ENCODE measurements at places on chromosomes 2 and 18.

- no peak for DNase-seq
These were observed 68.3 kb upstream of the ZNF397 start for GRCh38 chr18:35172451-35173035.

DNA sequence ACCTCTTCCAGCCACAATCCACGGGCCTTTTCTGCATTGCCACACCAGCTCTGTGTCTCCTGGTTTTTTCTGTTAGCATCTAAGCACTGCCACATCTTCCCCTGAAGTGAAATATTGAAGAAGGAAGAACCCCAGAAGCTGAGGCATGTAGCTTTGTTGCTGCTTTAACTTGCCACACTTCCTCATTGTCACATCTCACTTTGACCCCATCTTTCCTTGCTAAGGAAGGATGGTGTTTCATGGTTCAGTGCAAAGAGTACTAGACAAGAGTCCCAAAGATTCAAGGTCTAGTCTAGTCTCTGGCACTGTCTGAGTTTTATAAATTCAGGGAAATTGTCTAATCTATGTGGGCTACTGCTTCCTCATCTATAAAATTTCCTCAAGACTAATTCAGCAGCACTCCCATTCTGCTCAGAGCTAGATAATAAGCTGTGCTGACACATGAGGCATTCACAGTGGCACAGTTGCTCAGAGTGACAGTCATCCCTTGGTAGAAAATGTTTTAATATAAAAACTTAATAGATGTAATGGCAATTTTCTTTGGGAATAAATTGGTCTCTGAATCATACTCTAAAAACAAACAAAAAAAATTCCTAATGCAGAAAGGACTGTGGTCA lies 483.0 kb upstream of the ID2 start:
- no peak for DNase-seq

DNA sequence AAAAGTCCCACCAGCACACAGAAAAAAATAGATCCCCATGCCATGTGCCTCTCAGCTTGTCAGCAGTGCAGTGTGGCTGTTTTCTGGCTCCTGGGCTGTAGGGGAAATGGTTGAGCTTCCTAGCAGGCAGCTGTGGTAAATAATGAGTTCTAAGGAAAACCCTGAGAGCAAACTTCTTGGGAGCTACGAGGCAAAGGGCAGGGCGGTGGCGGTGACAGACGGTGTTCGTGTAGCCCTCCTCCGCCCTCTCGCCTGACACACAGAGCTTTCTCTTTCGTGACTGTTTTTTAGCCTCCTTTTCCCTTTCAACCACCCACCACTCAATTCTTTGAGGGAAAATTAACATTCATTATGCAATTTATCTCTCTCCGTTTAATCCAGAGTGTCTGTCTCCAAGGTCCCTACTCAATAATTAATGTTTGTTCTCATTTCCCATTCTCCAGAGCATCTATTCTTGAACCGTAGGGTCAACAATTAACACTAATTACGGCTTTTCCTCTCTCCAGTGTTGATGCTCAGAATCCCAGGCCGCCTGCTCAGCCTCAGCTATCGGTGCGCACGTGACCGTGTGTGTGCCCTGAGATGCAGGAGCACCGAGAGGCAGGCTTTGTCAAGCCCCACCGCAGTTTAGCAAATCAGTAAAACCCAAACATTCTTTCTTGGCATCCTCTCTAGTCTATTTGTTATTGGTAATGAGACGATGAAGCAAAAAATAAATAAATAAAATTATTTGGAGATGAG lies 50.1 kb downstream of the KIAA2012 start:
- DNase-seq = no peak

GRCh38 chr2:169119851-169120250 lies 50.5 kb downstream of the DHRS9 start:
- no peak for DNase-seq

DNA sequence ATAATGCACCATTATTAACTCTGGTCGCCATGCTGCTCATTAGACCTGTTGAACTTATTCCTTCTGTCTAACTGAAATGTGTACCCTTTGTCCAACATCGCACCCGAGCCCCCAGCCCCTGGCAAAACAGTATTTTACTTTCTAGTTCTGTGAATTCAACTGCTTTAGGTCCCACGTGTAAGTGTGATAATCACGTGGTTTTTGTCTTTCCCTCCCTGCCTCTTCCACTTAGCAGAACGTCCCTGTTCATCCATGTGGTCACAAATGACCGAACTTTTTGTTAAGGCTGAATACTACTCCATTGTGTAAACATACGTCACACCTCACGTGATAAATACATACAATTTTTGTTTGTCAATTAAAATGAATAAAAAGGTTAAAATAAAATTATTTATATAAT lies 826.9 kb downstream of the DCDC2C start:
- no peak for DNase-seq

DNA sequence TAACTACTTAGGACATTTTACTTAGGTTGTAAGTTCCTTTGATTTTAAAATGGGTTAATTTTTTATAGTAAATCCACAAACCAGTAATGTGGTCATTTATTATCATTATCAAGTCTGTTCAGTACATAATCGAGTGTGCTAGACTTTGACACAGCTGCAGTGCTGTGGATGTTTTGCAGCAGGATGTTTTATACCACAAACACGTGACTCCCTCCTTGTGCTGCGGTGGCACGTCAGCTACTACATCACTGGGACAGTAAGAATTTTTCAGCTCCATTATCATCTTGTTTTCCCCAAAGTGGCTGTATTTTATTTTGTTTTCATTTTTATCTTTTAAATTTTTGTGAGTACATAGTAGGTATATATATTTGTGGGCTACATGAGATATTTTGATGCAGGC lies 70.0 kb downstream of the ATP9B start:
- no peak for DNase-seq

DNA sequence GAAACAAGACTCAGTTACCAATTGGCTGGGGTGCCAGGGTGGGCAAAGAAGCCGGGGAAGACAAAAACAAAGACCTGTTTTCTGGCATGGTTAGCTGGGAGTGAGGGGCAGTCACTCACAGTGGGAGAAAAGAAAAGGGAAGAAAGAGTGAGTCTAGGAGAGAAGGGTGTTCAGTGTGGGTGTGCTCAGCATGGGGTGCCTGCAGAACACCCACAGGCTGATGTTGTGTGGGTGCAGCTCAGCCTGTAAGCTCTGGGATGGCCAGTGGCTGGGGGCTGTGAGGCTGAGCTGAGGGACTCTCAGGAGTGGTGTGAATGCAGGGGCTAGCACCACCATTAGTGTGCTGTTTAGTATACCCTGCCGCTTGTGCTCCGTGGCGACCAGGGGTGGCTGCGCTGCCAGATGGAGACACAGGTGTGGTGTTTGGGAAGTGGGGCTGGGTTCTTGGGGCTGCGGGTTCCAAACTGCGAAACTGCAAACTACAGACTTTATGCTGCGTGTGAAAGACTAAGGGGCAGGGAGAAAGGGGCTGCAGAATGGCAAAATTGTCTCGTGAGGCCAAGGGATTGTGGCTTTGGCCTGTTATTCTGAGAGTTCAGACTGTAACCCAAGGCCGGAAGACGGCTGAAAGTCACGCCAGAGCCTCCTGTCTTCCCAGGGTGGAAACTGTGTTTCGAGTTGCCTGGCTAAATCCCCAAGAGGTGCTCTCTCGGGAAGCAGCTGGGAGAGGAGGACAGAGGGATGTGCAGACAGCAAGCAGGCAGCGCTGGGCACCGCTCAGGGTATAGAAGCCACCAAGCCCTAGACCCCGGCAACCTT lies 156.3 kb downstream of the TTC32 start:
- no peak for DNase-seq

- no peak for DNase-seq
These were observed 20.6 kb downstream of the NPAS2 start for GRCh38 chr2:100840519-100840918.

GRCh38 chr18:63255435-63255834 lies 64.1 kb downstream of the BCL2 start:
- DNase-seq = no peak

- DNase-seq = no peak
These were observed 390.6 kb downstream of the CTNNA2 start for GRCh38 chr2:79903222-79904000.

GRCh38 chr2:168336786-168337388 lies 89.5 kb upstream of the STK39 start:
- DNase-seq = no peak

DNA sequence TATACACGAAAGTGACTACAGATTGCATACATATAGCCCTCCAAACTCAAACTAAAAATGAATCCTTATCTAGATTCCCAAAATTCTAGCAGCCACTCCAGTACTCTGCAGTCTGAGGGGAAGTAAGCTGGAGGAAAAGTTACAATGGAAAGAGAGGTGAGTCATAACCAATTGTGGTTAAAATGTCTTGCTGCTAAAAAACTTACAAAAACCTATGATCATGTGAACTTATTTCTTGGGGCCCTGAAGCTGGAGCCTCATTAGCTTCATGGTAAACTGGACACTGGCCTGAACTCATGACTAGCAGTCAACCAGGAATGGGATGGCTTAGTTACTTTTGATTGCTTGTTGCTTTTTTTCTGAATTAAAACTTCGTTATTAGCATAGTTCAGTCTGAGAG lies 175.9 kb downstream of the SLC4A3 start:
- no peak for DNase-seq

DNA sequence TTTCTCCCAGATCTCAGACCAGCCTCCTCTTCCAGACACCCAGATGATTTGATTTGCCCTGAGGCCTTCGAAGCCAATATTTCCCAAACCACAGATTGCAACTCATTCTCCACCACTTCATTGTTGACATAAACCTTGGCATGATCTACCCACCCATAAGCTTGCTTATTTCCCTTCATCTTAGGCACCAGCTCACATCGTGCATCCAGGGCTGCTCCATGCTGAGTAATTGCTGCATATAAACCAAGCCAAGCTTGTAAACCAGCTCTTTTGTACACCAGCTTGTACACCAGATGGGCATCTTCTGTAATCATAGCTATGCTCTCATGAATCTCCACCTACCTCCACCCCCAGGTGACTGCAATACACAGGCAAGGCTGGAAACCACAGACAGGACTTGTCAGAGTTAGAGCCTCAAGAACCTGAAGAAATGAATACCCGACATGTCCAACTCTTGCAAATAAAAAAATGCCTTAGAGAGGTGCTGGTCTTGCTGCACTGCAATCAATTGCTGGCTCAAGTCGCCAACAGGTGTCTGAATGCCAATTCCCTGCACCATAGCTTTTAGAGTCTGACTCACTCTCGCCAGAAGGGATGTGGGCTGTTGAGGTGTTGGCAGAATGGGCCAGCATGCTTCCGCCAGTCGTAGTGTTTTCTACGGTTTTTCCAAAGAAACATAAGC lies 31.5 kb downstream of the TRABD2A start:
- no peak for DNase-seq

- DNase-seq = no peak
These were observed 122.1 kb downstream of the ACAA2 start for GRCh38 chr18:49691177-49691608.

DNA sequence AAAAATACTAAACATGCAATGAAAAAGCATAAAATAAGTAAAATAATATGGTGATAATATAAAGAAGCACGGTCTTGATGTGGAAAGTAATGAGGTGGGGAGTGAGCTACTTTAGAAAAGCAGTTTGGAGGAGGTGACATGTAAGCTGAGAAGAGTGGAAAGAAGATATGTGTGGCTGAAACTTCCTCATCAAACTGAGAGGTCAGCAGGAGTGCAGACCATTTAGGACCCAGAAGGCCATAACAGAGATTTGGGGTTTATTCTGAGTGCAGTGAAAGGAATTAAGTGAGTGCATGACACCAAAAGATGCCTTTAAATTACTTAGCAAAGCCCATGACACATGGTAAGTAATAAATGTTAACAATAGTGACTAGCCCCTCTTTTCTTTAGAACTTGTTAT lies 24.4 kb upstream of the TMEM182 start:
- DNase-seq = no peak

GRCh38 chr18:57965246-57965645 lies 78.8 kb upstream of the NEDD4L start:
- no peak for DNase-seq

- DNase-seq = no peak
These were observed 15.3 kb downstream of the FBLN7 start for GRCh38 chr2:112153501-112153900.

DNA sequence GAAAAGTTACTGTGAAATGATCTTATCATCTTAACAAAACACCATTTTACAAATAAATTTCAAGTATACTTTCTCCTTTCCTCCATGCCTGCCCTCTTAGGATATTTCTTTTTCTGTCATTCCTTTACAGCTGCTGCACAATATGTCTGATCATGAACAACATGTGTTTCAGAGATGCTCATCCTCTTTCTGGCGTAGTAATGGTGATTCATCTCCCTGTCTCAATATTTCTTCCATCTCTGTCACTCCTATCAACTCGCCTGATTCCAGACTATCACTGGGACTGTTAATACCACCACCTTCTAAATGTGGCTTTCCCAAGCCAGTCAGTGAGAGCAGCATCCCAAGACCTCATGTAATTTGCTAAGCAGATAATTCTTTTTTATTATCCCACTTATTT lies 290.5 kb downstream of the GULP1 start:
- DNase-seq = no peak

DNA sequence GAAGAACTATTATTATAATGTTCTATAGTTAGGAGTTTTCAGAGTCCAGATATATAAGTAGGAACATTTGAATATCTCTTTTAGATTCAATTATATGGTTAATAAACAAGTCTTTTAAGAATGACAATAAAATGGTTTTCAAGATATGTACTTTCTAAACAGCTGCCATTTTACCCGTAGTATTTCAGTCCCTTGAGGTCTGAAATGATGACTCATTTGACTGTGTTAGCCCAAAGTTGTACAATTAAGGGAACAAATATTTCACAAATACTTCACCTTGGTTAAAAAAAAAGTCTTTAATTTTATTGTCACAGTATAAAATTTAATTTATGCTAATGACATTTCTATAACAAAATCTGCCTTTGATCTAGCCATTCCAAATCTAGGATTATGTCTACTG lies 91.6 kb upstream of the TANK start:
- no peak for DNase-seq

DNA sequence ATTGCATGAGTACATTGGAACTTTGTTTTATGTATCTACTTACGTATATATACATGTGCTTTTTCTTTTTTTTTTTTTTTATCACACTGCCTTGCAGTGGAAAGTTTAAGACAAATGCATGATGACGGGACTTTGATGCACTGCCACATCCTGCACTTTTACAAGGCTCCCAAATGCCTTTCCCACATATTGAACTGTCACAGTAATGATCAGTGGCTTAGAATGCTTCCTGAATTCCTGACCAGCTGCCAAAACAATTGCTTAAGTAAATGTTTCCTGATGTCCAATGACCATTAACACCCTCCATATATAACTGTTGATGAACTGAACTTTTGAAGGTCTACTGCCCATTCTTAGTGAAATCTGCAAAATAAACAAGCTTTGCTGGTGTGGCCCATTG lies 60.2 kb downstream of the LYPD6B start:
- DNase-seq = no peak

GRCh38 chr2:7701791-7702190 lies 784.6 kb downstream of the RNF144A start:
- DNase-seq = no peak

DNA sequence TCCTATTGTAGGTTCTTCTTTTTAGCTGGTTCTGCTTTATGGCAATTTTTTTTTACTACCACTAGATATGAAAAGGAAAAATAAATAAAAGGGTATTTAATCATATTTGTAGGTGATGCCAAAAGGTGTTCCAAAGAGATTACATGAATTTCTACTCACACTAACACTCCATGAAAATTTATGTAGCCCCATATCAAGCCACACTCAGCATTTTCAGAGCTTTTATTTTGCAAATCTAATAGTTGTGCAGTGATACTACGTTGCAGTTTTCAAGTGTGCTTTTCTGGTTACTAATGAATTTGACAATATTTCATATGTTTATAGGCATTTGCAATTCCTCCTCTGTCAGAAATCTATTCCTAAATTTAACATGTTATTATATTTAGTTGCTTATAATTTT lies 363.9 kb upstream of the TMEFF2 start:
- DNase-seq = no peak
